ENCODE measurements at places on chromosomes 2 and 18.
A peak's percentile ranks its signal among the peaks of the same experiment; 100 is the strongest.

GRCh38 chr2:178112202-178113152 is at the start of gene RBM45:
TSS of gene RBM45 (plus strand) at chr2:178112437. CDS start at chr2:178112547, 110 bp downstream.
- peak; percentile 84 for DNase-seq

DNA sequence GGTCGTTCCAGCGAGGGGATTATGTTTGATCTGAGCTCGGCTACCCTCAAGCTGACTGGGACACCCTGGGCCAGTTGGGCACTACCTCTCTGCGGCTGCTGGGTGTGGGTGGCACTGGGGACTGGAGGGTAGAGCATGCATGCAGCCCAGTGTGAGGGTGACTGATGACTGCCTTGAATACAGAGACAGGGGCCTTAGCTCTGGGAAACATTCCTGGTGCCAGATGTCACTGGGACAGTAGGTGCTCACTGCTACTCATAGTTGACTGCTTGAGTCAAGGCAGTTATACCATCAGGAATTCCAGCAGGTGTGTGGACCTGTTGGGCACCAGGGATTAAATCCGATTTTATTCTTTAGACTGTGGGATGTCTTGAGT is 33.6 kb upstream of the ATP6V1B1 start:
- DNase-seq = peak; percentile 22

DNA sequence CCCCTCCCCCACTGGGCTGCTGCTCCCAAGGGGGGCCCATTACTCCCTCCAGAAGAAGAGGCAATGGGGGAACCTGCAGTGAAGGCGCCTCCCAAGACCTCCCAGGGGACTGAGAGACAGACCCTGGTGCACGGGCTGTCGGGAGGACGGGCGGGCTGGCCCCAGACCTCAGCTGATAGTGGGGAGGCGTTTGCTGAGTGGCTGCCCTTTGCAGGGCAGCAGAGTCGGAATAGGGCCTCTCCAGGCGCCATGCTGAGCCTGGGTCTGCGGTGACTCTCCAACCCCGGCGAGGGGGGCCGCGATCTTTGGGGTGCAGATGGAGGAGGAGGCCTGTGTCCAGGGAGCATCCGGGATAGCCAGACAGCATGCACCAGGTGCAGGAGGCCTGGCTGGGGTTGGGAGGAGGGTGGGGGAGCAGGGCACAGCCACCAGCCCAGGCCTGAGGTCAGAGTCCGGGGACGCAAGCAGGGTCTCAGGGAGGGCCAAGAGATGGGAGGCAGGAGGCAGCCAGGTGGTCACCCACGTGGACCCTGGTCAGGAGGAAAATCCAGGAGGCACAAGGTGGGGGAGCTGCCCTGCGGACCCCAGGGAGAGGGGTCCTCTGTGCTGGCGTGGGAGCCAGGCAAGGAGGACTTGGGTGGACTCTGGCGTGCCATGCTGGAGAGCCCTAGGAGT is 11.0 kb downstream of the CROCC2 start:
- DNase-seq = no peak

GRCh38 chr2:113777371-113777770 is 20.9 kb upstream of the SLC35F5 start:
- DNase-seq = no peak

DNA sequence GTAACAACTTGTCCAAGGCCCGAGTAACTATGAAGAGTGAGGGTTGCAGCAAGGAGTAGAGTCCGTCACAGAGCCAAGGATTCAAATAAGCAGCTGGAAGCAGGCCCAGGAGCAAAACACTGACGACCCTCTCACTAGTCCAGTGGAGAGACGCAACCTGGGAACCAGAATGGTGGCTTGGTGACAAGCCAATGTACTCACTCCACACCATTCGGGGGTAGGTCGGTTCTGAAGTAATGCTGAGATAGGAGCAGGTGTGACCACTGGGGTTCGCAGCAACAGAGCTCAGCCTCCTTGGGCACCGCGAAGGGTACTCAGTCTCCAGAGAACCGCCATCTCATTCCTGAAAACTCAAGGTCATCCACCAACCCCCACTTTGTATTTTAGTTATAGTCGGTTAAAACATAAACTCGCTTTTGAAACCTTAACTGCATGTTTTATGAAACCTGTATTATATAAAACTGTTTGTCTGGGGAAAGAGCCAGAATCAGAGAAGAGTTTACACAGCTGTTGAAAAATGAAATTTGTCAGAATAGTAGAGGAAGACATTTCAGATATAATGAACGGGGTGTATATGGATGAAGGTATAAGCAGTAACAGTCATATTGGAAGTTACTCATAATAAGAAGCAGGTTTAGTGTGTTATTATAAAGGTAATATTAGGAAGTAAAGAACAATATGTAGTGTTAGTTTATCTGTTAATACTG is 8.6 kb downstream of the ANKRD62 start:
- DNase-seq = no peak

GRCh38 chr2:29189052-29189451 is 73.8 kb downstream of the CLIP4 start:
- no peak for DNase-seq

GRCh38 chr2:64492821-64493220 is 31.3 kb upstream of the AFTPH start:
- DNase-seq = no peak

Data from NCI-H1105 treated with DMSO at 0.1 percent for 48 hours (cell line).